ENCODE measurements at places on chromosomes 3 and 15. TPM values are rescaled to one million over a fixed set of nuclear protein-coding genes. Genes with fewer than 3 reads are reported as not detected.

GRCh38 chr15:74228723-74229081 is 7.4 kb upstream of the CCDC33 start:
- ATAC-seq = no peak

- peak; percentile 88 for ATAC-seq
Measured at GRCh38 chr15:91866971-91867372, 13.5 kb downstream of the SLCO3A1 start.

DNA sequence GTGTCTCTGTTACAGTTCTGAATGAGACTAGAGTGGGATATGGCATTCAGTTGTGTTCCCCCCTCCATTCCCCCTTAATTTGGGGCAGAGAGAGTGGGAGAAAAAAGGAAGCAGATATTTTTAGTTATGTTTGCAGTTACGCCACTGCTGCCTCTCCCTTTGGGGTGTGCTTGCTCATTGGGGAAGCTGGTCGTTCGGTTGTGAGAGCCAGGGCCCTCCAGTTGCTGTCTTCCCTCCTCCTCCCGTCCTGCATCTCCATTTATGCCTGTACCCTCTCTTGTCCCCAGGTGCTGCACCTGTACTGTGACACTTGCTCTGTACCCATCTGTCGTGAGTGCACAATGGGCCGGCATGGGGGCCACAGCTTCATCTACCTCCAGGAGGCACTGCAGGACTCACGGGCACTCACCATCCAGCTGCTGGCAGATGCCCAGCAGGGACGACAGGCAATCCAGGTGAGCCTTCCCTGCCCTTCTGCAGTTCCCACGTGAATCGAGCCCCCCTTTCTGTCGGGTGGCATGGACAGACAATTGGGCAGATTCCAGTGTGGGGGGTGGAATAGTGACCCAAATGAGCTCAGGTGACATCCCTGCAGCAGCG is 55.8 kb downstream of the TRIM71 start:
- no peak for ATAC-seq

- ATAC-seq = no peak
Measured at GRCh38 chr15:51121631-51122225, 27.0 kb upstream of the TNFAIP8L3 start.

The TJP1 gene
- total RNA-seq = 118 TPM

GRCh38 chr3:107416886-107417285 is 39.6 kb downstream of the CCDC54 start:
- no peak for ATAC-seq

- ATAC-seq = no peak
Measured at GRCh38 chr3:9499455-9500107, 54.0 kb downstream of the LHFPL4 start.

The DPPA2 gene
- total RNA-seq = not detected

DNA sequence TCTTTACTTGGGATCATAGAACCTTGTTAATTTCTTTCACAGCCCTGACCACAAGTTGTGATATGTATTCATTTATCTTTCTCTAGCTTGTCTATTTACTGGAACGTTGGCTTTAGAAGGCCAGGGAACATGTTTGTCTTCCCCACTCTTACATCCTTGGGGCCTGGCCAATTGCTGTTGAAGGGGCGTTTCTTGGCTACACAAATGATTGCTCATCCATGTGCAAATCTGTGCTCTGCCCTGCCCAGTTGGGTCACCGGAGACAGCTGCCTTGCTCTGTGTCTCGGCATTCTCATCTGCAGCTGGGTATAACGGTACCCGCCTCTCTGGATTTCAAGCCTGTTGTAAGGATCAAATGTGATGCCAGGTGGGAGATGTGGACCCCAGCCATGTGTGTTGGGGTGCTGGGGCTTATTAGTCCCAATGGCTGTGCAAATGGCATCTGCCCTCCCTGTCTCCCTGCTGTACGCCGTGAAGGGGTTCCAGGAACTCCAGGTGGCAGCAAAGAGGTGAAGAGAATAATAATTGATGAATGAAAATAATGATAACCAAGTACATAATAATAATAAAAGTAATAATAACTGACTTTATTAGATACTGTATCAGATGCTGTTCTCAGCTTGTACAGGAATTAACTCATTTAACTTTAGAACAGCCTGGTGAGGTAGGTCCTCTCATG is 24.0 kb upstream of the TLE3 start:
- ATAC-seq = peak; percentile 66

- no peak for ATAC-seq
Measured at GRCh38 chr3:147620906-147621305, 211.7 kb downstream of the ZIC1 start.

The ATP8B4 gene
- total RNA-seq = 0.56 TPM

The FAM107A gene
- 4.1 TPM for total RNA-seq

- no peak for ATAC-seq
Measured at GRCh38 chr3:187212705-187213104, 15.4 kb downstream of the RTP1 start.

The MAPKBP1 gene
- total RNA-seq = 26.1 TPM

The CCR8 gene
- total RNA-seq = 0.16 TPM

DNA sequence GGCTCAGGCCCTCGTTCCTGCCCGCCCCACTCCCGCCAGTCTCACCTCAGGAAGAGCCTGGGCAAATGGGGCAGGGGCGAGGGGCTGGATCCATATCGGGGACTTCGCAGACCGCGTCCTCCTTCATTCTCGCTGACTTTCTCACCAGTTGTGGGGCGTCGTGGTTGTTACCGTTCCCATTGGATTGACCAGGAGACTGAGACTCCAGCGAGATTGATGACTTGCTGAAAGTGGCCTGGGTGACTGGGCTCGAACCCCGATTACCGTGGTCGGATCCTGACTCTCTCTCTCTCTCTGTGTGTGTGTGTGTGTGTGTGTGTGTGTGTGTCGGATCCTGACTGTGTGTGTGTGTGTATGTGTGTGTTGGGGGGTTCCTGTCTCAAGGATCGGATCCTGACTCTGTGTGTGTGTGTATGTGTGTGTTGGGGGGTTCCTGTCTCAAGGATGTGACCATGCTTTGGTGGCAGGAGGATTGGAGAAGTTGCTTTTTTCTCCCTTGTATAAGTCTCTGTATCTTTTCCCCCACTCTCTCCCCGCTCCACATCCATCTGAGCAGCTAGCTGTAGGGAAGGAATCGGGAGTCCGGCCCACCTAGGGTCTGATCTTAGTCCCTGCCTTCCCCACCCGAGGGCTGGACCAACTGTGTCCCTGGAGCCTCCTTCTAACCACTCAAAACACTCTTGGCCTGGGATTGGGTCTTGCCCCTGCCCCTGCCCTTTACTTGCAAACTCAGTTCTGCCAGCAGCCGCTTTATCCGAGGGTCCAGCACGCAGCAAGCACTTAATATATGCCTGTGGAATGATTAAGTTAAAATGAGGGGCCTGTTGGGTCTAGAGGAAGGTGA is 603 bp downstream of the PLEKHO2 start:
- ATAC-seq = no peak

The TRPM1 gene
- not detected for total RNA-seq

DNA sequence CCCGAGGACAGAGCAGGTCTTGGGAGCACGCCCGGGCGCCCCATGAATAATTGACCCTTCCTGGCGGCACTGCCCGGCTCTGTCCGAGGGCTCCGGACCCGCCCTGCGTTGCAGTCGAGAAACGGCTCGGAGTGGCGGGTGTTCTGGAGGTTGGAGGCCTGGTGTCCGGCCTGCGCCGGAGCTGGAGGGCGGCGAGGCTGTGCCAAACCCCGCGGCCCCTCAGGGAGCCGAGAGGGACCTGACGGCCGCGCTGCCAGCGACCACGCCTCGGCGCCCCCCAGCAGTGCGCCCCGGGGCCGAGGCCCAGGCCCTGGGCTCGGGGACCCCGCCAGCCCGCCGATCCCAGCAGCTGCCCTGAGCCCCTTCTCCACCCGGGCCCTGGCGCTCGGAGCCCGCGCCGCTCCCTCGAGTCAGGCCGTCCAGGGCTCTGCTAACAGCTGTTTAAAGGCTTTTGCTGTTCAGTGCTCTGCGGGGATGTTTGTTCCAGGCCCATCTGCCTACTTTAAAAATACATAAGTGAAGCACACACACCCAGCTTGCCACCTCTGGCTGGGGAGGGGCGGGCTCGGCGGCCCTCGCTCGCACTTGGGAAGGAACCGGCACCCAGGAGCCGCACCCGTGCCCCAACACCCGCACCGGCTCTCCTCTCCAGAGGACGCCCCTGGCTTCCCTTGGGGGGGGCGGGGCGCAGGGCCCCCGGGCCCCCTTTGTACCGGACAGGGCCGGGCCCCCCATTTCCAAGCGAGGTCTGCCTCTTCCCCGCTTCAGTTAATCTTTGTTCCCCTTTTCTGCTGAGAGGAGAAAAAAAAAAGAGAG is 730 bp upstream of the ZNF710 start:
- ATAC-seq = peak; percentile 18

The THAP10 gene
- 1.4 TPM for total RNA-seq

GRCh38 chr3:42101048-42101447 is 9.9 kb downstream of the TRAK1 start:
- ATAC-seq = peak; percentile 45

The ATP1B3 gene
- total RNA-seq = 159 TPM

GRCh38 chr3:114285648-114286230 is 8.1 kb upstream of the TIGIT start:
- ATAC-seq = no peak

DNA sequence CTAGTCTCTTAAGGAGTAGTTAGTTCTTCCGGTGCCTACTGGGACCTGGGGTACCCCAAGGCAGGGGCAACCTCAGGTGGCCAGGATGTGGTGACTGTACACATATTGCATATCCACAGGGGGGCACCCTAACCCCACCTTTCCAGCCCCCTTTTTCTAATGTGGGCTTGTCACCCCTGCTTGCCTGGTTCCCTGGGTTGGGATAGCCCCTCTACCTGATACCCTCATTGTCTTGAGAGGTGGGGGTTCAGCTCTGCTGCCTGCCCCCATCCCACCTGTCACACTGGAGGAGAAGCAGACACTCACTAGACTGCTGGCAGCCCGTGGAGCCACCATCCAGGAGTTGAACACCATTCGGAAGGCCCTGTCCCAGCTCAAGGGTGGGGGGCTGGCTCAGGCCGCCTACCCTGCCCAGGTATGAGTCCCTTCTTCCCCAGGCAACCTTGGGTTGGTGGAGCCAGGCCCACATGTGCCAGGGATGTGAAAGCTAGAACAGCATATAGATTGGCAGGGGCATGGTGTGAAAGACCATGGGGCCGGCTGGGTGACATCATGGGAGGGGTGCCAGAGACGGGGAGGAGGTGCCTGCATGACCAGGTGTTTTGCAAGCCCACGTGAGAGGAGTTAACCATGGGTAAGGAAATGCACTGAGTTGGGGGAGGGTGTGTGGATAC is 4.0 kb downstream of the GLYCTK start:
- ATAC-seq = no peak

GRCh38 chr3:67176396-67176795 is 178.3 kb downstream of the KBTBD8 start:
- ATAC-seq = no peak

- ATAC-seq = no peak
Measured at GRCh38 chr3:159620281-159620680, 368.4 kb upstream of the IL12A start.

DNA sequence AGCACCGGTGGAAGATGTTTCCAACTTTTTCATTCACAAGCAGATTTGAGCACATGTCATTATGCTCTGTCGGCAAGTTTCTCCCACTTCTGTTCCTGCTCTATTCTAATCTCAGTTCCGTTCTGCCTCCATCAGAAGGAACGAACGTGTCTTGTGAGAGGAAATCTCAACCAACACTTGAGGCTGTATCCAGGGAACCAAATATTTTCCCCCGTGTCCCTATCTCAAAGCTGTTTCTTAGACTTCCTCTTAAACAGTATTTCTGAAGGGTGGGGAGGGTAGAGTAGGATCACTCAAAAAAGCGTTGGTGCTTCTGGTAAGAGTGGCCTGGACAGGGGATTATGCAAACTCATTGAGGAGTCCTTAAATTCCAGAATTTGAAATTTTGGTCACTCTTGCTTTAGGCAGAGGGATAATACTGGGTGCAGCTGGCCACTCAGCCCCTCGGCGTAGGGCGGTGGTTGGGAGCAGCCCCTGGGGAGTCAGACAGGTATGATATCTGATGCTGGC is 54.9 kb downstream of the FRMD4B start:
- ATAC-seq = no peak

The CAV3 gene
- total RNA-seq = not detected

The WNT7A gene
- 0.16 TPM for total RNA-seq

The SI gene
- not detected for total RNA-seq

- no peak for ATAC-seq
Measured at GRCh38 chr3:15420871-15421270, 6.5 kb downstream of the METTL6 start.

DNA sequence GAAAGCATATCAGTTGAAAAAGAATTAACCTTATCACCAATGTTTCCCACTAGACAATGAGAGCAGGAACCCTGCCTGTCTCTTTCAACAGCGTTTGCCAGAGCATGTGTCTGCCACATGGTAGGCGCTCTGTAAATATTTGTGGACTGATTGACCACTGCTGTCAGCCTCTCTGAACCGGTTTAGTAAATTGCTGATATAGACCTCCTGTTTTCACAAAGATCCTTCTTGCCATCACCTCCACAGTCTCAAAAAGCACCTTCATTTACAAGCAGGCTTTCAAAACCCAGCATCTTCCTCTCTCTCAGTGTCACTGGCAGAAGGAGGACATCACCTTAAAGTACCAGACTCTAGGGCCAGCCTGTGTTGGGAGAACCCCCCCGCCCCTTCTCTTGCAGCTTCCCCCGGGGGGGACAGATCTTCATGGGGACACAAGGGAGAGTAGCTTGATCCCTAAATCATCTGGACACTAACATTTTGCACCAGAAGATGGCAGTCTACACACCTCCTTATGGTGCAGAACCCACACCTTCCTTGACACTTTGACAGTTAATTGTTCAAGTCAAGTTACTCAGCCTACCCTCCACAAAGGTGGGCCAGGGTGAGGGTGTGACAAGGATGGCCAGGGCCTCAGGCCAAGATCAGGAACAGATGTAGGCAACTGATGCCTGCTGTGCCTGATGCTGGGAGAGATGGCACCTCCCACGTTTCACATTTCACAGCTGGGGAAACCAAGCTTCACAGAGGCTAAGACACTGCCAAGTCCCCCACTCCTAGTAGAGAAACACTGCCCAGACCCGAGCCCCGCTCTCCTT is 37.8 kb upstream of the USP3 start:
- peak; percentile 84 for ATAC-seq

GRCh38 chr3:14786369-14786768 is 32.4 kb upstream of the FGD5 start:
- no peak for ATAC-seq

The RAB11A gene
- total RNA-seq = 458 TPM

DNA sequence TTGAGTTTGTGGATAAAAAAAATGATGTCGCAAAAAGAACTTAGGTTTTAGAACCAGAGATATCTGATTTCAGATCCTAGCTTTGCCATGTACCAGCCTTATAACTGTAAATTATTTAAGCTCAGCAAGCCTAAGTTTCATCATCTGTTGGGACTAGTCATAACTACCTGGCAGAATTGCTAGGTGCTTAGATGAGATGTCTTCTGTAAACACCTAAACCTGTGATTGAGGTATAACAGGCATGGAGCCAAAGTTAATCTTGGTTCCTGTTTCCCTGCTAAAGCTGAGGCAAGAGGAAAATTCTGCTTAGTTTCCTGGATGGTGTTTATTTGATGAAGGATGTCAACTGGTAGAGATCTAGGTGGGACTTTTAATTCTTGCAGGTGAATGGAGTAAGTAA is 331.3 kb upstream of the RBMS3 start:
- ATAC-seq = peak; percentile 89

- peak; percentile 23 for ATAC-seq
Measured at GRCh38 chr15:82263350-82263749, 732 bp downstream of the SAXO2 start.

The RLBP1 gene
- total RNA-seq = not detected

Data from esophagus mucosa (tissue), 1 donor.